Vein endothelial cell (primary cell): ENCODE measurements at places on chromosomes 6 and 20. TPM values are rescaled to one million over a fixed set of nuclear protein-coding genes. Genes with fewer than 3 reads are reported as not detected.

The SLC32A1 gene
- total RNA-seq = not detected in 2 replicates

The GLP1R gene
- not detected in 2 replicates for total RNA-seq

The BCKDHB gene
- total RNA-seq = 8.8 and 12.2 TPM in 2 replicates

The ANGPT4 gene
- not detected in 2 replicates for total RNA-seq

The VTA1 gene
- 62.1 and 68.2 TPM in 2 replicates for total RNA-seq

The NR2E1 gene
- not detected in 2 replicates for total RNA-seq

The HRH3 gene
- total RNA-seq = not detected in 2 replicates

The TRIM26 gene
- total RNA-seq = 32.7 and 35.5 TPM in 2 replicates

The ECHDC1 gene
- total RNA-seq = 43.1 and 55.5 TPM in 2 replicates

The TNXB gene
- 2.1 and 4.2 TPM in 2 replicates for total RNA-seq

The BPIFB2 gene
- total RNA-seq = not detected in 2 replicates

The SLC22A3 gene
- not detected in 2 replicates for total RNA-seq

The WASF1 gene
- total RNA-seq = 13.6 and 17.3 TPM in 2 replicates

The FAM184A gene
- total RNA-seq = 0.33 and 0.67 TPM in 2 replicates

The CDH4 gene
- total RNA-seq = 0.10 and 1.6 TPM in 2 replicates

The TFAP2D gene
- not detected in 2 replicates for total RNA-seq

The HTR1E gene
- not detected in 2 replicates for total RNA-seq

The CCN2 gene
- 749 and 1,026 TPM in 2 replicates for total RNA-seq

The EBF4 gene
- 0.19 and 0.98 TPM in 2 replicates for total RNA-seq

The SMLR1 gene
- not detected in 2 replicates for total RNA-seq

The KHDC1L gene
- total RNA-seq = not detected in 2 replicates

The OPN5 gene
- total RNA-seq = not detected in 2 replicates

The C20orf204 gene
- 3.6 and 3.9 TPM in 2 replicates for total RNA-seq

The C6orf52 gene
- total RNA-seq = not detected in 2 replicates

The TREM1 gene
- total RNA-seq = not detected in 2 replicates

The RGL2 gene
- 61.8 and 67.0 TPM in 2 replicates for total RNA-seq

The RNF39 gene
- total RNA-seq = not detected in 2 replicates

The LY6G6F gene
- total RNA-seq = not detected in 2 replicates

The TRIM15 gene
- not detected in 2 replicates for total RNA-seq

The IRF4 gene
- 0.29 TPM in 1 of 2 replicates, not detected in the other for total RNA-seq

The ARG1 gene
- not detected in 2 replicates for total RNA-seq

The WFDC12 gene
- total RNA-seq = not detected in 2 replicates
